Activated T-helper 1 cell treated with anti-CD3 and anti-CD28 coated beads, Interleukin-12 subunit alpha, Interleukin-12 subunit beta, Interleukin-2, Interleukin-4 antibody, amounts not matched to agents 30 ng/mL and 10 ng/mL and 1 ng/mL, durations not matched to agents 14 hours and 24 hours and 36 hours (primary cell): ENCODE measurements at places on chromosomes 5 and 9. TPM values are rescaled to one million over a fixed set of nuclear protein-coding genes. Genes with fewer than 3 reads are reported as not detected.

RMRP gene
- 5,317 and 5,787 TPM in 2 replicates for total RNA-seq

ORM2 gene
- total RNA-seq, result not detected in 2 replicates

DNA sequence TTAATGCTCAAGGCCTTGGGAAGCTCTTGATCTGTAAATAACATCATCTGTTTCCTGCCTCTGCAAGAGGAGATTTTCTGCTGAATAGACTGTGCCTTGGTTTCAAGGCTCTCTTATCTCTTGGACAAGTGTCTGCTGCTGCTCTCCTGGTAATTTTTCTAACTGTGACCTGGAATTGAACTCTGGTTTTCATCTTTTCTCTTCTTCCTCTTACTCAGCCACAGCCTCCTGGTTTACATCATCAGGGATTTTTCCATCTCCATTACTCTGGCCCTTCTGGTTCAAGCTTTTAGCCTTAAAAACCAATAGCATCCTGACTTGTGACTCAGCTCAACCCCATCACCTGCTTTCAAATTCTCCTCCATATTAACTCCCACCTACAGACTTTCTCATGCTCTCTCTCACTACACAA lies 49.6 kb upstream of the ITGA1 start:
- H3K36me3 ChIP-seq, result peaks cover 8% of the 10 kb centered on the region
- H3K4me1 ChIP-seq, result peaks cover 44% of the 10 kb centered on the region
- no peaks in the 10 kb centered on the region for H3K27me3 ChIP-seq
- peak overlapping the region; percentile 67 for H3K27ac ChIP-seq

DNA sequence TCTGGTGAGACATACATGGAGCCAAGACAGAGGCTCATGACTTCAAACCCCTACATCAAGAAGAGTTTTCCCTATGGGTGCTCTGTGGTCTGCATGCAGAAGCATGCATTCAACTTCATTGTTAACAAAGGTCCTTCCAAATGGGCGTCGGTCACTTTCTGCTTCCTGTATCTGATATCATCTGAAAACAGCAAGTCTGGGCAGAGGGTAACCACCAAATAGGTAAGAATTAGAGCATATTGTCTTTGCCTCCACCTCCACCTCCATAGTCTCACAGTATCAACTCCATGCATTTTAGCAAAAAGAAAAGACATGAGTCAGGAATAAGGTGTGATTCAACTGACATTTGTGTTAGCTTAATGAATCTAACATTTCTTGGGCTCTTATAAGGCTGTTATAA lies 462.9 kb downstream of the DMRT2 start:
- DNase-seq, result no peak
- no peak overlapping the region for H3K27ac ChIP-seq
- no peak overlapping the region for H3K4me3 ChIP-seq
- no peaks in the 10 kb centered on the region for H3K27me3 ChIP-seq
